ENCODE measurements at places on chromosomes 11 and 22.
A peak's percentile ranks its signal among the peaks of the same experiment; 100 is the strongest.

- DNase-seq = no peak
These were observed 717 bp upstream of the ZNF202 start for GRCh38 chr11:123742031-123742723.

- peak; percentile 46 for DNase-seq
These were observed 16.4 kb upstream of the FGF4 start for GRCh38 chr11:69791276-69792180.

DNA sequence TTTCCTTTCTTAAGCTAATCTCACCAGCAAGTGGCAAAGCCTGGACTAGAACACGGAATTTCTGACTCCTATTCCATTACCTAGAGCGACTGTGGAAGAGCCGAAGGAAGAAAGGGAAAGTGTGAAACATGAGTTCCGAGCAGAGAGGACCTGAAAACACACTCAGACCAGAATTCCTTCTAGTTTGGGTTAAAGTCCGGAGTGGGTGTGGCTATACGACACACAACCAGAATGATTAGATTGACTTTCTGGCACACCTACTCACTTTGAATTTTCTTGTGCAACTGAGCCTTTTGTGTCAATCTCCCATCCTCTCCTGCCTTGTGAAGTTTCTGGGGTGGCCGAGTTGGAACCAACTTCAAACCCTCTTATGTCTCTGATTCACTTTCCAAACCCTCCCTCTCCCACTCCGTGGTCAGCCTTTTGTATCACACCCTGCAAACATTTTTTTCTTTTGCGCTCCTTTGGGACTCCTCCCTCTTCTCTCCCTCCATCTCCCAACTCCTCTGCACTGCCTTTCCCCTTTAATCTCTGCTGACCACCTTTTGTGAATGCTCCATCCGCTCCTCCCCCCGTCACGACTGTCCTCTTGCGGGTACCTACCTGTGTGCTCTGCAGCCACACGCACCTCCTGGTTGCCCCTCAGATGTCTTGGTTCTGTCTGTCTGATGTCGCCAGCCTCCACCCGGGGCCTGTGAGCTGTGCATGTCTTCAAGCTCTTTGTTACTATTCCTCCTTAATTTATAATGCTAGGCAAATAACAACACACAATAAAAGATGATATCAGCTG is 86.3 kb upstream of the BLID start:
- peak; percentile 90 for DNase-seq

DNA sequence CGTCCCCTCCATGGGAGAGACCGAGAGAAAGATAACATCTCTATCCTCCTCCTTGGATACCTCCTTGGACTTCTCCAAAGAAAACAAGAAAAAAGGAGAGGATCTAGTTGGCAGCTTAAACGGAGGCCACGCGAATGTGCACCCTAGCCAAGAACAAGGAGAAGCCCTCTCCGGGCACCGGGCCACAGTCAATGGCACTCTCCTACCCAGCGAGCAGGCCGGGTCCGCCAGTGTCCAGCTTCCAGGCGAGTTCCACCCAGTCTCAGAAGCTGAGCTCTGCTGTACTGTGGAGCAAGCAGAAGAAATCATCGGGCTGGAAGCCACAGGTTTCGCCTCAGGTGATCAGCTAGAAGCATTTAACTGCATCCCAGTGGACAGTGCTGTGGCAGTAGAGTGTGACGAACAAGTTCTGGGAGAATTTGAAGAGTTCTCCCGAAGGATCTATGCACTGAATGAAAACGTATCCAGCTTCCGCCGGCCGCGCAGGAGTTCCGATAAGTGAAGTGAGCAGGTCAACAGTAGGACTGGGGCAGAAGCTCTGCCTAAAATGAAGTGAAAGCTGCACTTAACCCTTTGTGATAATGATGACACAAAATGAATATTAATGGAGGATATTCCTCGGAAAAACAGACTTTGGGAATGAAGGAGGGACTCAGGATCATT is 65.3 kb downstream of the WNT11 start:
- DNase-seq = no peak

GRCh38 chr22:37972527-37972926 is 11.8 kb downstream of the SOX10 start:
- no peak for DNase-seq

DNA sequence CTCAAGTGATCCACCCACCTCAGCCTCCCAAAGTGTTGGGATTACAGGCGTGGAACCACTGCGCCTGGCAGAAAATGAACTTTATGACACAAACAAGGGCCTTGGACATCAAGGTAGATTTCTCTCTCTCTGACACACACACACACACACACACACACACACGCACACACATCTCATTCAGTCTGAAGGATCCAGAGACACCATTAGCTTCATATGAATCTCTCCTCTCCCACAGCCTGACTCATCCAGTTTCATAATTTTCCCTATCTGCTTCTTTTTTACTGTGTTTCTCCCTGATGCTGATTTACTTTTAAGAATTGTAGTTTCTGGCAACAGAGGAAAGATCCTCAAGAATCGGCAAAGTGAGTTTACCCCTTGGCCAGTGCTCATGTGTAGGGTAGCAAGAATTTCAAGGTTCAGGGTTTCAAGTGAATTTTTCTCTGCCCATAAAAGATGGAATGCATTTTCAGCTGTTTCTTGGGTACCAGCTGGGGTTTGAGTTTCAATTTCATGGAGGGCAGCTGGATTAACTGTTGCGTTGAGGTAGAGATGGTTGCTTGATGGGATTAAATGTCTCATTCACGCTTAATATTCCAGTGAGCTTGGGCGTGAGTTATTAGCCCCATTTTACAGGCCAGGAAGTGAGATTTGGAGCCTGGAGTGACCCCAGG is 3.5 kb downstream of the MYO18B start:
- DNase-seq = peak; percentile 46

DNA sequence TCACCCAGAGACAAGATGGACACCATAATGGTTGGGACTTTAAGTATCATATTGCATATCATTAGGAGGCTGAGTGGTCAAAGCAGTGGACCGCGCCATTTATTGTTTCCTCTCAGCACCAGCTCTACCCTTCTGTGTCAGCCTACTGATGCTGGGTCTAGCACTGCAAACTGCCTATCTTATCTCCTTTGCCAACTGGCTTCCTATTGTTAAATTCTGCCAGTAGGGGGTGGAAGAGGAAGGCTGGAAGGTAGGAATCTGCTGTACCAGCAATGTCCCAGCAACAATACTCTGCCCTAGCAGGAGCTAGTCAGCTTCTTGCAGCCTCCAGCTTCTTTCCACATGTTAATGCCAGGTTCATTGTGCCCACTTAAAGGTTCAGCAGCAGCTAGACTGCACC is 367.1 kb upstream of the PDGFD start:
- no peak for DNase-seq

DNA sequence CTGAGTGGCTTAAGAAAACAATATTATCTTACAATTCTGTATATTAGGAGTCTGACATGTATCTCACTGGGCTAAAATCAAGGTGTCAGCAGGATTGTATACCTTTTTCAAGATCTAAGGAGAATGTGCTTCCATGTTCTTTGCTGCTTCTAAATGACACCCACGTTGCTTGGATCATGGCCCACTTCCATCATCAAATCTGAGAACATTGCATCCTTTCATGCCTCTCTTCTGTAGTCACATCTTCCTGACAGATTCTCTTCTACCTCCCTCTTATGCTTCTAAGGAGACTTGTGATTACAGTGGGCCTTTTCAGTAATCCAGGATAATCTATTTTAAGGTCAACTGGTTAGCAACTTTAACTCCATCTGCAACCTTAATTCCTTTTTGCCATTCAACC is 499.4 kb downstream of the FAM181B start:
- DNase-seq = no peak

GRCh38 chr11:101686514-101686913 is 102.7 kb upstream of the TRPC6 start:
- DNase-seq = peak; percentile 65

- peak; percentile 73 for DNase-seq
These were observed 188.9 kb downstream of the ST3GAL4 start for GRCh38 chr11:126544108-126545056.

DNA sequence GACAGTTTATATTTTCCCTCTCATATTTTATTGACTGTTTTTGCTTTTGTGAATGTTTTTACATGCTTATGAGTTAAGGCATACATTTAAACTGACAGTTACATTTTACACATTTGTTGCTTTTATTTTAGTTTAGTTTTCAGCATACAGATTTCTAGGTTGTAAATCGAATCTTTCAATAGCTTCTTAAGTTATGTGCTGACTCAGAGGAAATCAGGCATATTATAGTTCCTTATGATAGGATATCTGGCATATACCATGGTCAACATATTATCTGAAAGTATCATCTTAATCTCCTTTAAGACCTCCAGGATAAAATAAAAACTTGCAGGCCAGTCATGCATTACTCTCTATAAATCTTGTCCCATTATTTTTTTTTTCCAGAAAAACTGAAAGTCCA is 916.6 kb downstream of the LRRC4C start:
- no peak for DNase-seq

DNA sequence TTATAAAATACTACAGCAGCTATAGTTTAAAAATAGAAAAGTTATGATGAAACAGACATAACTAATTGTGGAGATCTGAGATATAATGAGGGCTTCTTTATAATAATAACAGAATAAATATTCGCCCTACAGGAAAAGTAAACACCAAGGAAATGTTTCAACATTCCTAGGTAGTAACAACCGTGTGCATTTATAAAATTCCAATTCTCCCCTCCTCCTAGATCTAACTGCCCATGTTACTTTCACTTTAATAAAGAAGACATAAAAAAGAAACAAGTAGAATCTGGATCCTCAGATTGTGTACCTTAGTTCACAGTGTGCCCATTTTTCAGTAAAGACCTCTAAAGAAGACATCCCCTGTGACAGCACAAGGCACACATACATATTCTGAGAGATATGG is 57.8 kb upstream of the MN1 start:
- no peak for DNase-seq

GRCh38 chr11:117670924-117671323 is 126.1 kb downstream of the DSCAML1 start:
- no peak for DNase-seq

DNA sequence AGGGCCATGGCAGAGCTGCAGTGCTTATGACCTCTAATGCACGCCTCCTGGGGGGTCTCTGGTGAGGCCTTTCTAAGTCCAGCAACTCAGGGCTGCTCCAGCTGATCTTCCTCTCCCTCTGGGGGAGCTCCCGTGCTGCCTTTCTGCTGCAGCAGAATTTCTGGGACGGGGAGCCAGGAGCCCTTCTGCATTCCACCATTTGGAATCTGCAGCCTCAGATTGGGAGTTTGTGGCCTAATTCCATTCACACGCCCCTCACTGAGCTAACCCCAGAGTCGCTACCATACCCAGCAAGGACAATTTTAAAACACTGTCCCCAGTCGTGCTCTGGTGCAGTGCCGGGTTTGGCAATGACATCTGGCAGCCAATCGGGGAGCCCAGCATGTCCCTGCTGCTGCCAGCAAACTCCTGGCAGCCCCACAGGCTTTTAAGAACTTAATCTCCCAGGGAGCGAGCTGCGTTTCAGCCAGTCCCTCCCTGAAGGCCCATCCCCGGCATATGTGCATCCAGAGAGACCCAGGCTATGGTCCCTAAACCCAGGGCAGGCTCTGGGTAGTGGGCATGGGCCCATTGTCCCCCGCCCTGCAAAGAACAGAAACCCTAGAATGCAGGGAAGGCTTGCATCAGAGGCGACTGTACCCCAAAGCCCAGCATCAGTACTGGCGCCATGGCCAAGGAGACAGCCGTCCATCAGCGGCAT is 4.7 kb downstream of the SHANK2 start:
- DNase-seq = no peak

DNA sequence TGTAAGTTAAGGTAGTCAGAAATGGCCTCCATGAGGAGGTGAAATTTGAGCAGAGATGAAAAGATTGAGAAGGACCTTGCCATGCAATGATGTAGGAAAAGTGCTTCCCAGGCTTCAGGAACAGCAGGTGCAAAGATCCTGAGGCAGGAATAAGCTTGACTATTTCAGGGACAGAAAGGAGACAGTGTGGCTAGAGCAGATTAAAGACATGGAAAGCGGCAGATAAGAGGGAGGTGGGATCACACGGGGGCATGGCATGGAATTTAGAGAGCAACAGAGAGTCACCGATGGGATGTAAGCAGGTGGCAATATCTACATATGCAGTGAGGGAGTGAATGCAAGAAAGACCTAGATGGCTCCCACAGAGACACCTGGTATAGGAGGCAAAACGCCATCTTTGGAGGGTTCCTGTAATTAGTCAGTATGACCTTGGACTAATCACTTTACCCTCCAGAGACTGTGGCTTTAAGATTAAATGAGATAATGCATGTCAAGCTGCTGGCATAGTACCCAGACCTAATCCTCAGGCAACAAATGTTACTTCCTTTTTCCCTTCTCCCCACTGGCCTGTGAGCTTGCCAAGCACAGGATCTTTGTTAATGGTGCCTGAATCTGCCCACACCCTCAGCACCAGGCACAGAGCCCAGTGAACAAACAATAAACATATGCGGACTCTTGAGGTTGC is 24.6 kb upstream of the ACER3 start:
- peak; percentile 58 for DNase-seq

DNA sequence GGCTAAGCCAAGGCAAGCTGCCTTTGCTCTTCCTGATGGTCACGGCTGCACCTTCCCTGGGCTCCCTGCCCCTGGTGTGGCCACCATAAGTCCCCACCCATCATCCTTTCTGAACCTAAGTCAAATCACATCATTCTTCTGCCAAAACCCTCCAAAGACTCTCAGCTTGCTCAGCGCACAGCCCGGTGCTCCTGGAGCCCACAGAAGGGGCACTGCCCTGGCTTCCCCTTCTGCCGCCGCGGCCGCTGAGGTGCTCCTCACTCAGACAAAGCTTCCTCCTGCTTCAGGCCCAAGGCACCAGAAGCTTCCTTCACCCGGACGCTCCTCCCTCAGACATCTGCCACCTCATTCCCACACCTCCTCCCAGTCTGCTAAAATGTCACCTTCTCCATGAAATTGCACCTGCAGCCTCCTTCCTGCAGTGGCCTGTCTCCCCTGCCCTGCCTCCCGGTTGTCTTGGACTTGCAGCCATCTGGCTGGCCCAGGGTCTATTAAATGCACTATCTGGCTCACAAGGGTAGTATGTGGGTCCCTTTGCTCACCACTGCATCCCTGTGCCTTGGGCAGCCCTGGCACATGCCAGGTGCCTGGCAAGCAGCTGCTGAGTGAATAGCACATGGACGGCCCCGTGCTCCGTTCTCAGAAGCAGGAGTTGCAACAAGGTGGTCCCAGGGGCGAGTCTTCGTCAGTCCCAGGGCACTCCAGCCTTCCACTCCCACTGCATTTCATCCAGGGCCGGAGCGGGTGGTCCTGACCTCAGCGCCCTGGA is 108.2 kb downstream of the WNT7B start:
- no peak for DNase-seq

DNA sequence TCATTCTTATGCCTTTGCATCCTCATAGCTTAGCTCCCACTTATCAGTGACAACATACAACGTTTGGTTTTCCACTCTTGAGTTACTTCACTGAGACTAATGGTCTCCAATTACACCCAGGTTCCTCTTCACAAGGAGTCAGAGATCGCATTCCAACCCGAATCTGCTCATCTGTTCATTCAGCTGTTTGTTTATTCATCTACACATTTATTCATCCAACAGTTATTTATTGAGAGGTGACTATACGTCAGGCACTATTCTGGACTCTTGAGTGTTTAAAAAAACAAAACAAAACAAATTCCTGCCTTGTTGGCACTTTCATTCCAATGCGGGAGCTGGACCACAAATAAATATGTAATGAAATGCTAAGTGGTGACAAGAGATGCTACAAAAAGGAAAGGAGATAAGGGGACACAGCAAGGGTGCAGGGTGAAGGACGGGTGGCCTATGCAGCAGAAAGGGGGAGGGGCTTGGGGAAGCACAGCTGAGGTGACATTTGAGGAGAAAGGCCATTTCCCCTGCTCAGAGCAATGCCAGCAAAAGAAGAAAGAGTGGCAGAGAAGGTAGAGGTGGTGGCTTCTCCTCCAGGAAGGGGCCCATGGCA is 393.8 kb upstream of the SYN3 start:
- DNase-seq = no peak
